Left ventricle myocardium superior (tissue), 1 donor: ENCODE measurements at places on chromosomes 2 and 18.

GRCh38 chr18:73840319-73840945 lies 307.2 kb downstream of the FBXO15 start:
- DNase-seq, result no peak

GRCh38 chr18:27185025-27185763 lies at the start of gene CHST9:
Gene CHST9 (minus strand): TSS chr18:27185308. CDS start chr18:27142809, 42,499 bp downstream.
- DNase-seq, result peak; percentile 70

GRCh38 chr2:177403838-177404237 lies 11.3 kb downstream of the AGPS start:
- DNase-seq, result no peak

DNA sequence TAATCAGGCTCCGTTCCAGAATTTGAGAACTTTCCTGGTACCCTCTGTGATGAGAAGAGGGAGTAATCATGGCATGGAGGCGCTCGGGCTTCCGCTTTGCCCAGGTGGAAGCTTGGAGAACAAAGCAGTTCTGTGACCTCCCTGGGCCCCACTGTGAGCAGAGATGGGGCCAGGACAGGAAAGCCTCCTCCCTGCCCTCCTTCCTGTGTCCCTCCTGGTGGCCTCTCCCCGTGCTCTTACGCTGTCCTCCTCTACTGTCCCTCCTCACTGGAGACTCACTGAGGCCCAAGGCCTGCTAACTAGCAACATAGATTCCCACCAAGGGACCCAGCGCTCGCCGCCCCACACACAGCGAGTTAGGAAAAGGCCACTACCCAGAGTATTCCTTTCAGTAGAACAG lies 119.8 kb downstream of the MAPK4 start:
- no peak for DNase-seq
